ENCODE measurements at places on chromosomes 2 and 18.

DNA sequence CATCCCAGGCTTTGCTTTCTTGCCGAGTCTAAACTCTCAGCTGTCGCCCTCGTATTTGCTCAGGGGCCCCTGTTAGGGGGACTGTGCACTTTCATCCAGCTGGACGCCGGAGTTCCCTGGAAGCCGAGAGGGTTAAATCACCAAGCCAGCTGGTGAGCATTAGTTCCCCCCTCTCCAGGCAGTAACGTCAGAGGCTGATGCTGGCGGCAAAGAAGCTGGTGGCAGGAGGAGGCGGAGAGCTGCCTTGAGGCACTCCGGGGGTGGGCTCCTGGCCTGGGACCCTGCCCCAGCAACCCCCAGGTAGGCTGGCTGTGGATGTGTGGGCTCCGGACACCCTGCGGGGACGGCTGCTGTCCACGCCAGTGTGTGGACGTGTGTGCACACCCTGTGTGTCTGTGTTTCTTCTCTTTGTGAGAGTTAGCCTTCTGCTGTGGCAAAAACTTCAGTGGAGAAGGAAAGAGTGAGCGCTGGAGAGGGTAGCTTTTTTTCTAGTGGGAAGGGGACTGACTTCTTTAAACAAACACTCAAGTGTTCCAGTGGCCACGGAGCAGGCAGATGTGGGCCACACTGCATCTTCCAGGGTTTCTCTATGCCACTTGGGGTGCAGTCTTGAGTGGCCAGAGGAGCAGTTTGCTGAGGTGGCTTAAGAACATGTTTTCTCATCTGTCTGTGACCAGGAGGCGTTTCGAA, 84.7 kb downstream of the GLI2 start:
- no peak for DNase-seq

DNA sequence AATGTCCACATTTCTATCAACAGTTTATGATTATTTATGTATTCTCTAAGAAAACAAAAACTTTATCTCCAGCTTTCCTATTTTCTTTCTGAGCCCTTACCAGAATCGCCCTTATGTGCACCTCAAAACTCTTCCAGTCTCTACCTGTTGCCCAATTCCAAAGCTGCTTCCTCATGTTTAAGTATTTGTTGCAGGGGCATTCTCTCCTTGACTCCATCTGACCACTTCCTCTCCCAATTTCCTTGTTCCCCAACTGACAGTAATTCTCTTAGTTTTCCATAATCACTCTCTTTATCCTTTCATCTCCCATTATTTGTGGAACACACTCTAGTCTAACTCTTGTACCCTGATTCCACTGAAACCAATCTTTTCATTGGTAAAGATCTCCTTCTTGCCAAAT, 105.4 kb upstream of the RBBP8 start:
- no peak for DNase-seq

GRCh38 chr18:23526501-23527063, 23.3 kb downstream of the RMC1 start:
- DNase-seq, result no peak

DNA sequence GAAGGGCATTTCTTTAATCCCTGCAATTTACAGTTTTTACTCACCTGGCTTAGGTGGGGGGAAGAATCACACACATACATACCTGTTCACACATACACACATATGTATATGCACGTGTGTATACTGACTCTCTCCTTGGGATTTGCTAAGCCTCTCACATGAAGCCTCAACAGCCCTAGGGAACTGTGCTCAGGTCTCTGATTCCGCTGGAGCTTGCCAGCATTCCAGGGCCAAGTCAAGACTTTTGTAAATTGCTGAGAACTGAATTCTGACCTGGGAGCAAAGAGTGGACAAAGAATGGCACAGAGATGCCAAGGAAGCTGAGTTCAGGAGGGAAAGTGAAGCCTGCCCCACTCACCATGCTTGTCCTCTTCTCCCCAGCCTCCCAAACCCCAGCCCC, 177.3 kb downstream of the TMEM247 start:
- DNase-seq, result no peak

GRCh38 chr2:38483776-38484501, 106.9 kb upstream of the ATL2 start:
- no peak for DNase-seq
